ENCODE measurements at places on chromosomes 4 and X. TPM values are rescaled to one million over a fixed set of nuclear protein-coding genes. Genes with fewer than 3 reads are reported as not detected.

Gene GC
- polyA plus RNA-seq: not detected

Gene DHX15
- 72.6 TPM for polyA plus RNA-seq

Gene SLIT2
- polyA plus RNA-seq: 0.23 TPM

Gene CDS1
- polyA plus RNA-seq: 7.8 TPM

Gene IL2RG
- polyA plus RNA-seq: 14.4 TPM

Gene NUDT11
- polyA plus RNA-seq: 1.1 TPM

- H3K36me3 ChIP-seq: no peaks in the 10 kb centered on the region
- H3K4me3 ChIP-seq: peak overlapping the region; percentile 34
- peak overlapping the region; percentile 60 for H3K27ac ChIP-seq
- no peaks in the 10 kb centered on the region for H3K4me1 ChIP-seq
- H3K27me3 ChIP-seq: no peaks in the 10 kb centered on the region
Observed at GRCh38 chrX:149830192-149830873, 48.6 kb downstream of the MAGEA9 start.

DNA sequence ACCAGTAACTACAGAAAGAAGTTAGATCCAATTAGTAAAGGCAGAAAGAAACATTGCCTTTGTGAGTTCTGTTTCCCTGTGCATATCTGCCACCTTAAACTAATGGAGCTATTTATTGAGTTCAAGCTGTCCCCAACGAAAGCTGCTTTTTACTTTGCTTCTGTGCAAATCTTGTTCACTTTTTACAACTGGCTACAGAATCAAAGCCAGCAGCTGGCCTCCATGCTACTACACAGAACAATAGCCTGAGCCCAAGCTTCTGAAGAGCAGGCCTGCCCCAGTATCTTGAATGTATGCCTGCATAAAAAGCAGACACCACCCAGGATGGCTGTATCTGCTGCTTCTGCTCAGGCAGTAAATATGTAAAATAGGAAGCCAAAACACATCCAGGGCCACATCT is 28.1 kb downstream of the ANK2 start:
- H3K4me1 ChIP-seq: no peaks in the 10 kb centered on the region
- no peak overlapping the region for H3K4me3 ChIP-seq
- no peak for DNase-seq

DNA sequence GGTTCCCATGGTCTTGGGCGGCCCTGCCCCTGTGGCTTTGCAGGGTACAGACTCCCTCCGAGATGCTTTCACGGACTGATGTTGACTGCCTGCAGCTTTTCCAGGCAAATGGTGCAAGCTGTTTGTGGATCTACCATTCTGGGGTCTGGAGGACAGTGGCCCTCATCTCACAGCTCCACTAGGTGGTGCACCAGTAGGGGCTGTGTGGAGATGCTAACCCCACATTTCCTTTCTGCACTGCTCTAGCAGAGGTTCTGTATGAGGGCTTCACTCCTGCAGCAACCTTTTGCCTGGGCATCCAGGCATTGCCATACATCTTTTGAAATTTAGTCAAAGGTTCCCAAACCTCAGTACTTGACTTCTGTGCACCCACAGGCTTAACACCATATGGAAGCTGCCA is 176.1 kb downstream of the DCAF12L1 start:
- no peaks in the 10 kb centered on the region for H3K4me1 ChIP-seq
- H3K27ac ChIP-seq: no peak overlapping the region
- DNase-seq: no peak

DNA sequence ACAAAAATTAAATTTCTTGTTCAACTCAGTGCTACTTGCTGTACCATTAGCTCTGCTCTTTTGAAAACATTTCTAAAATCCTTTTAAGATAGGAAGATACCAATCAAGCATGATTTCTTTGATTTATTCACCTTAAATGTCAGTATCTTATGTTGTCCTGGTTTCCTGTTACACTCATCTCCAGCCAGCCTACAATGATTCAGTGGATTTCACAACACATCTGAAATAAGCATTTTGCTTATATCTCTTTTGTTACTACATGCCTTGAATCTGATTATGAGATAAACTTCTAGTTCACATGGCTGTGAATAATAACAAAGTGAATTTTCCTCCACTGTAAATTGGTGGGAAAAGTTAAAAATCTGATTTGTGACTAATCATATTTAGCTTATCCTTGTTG is 112.5 kb upstream of the BMP3 start:
- no peak overlapping the region for H3K4me3 ChIP-seq
- H3K4me1 ChIP-seq: no peaks in the 10 kb centered on the region
- no peaks in the 10 kb centered on the region for H3K36me3 ChIP-seq
- H3K27me3 ChIP-seq: no peaks in the 10 kb centered on the region

DNA sequence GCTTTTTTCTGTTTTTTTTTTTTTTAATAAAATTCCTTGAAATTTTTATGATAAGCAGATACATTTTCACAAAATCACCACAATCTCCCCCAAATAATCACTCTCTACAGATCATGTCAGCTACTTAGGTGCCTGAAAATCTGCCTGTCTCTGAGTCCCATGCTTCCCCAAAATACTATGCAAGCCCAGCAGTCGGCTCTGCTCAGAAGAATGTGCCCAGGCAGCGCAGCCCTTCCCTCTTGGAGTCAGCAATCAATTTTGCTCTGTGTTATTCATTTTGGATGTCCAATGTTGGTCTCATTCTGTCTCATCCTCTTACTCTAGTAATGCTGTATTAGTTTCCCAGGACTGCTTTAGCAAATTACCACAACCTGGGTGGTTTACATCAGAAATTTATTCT is 24.9 kb upstream of the C1QTNF7 start:
- no peaks in the 10 kb centered on the region for H3K27me3 ChIP-seq
- DNase-seq: no peak
- H3K36me3 ChIP-seq: no peaks in the 10 kb centered on the region

DNA sequence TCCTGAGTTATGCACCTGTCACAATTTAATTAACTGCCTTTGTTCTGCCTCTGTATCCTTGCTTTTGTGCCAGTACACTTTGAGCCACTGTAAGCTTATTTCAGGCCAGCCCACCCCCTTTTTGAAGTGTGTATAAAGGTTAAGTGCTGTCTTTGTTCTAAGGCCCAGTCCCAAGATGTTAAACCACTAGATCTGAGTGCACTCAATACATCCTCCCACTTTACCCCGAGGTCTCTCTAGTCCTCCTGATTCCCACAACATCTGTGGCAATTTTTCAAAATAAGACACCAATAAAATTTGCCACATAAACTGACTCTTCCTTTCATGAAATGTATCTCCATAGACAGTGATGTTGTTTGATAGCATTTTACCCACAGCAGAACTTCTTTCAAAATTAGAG is 124.1 kb upstream of the SPIN4 start:
- no peak overlapping the region for H3K27ac ChIP-seq
- no peak overlapping the region for H3K4me3 ChIP-seq
- DNase-seq: no peak
- no peaks in the 10 kb centered on the region for H3K27me3 ChIP-seq
- H3K36me3 ChIP-seq: no peaks in the 10 kb centered on the region

DNA sequence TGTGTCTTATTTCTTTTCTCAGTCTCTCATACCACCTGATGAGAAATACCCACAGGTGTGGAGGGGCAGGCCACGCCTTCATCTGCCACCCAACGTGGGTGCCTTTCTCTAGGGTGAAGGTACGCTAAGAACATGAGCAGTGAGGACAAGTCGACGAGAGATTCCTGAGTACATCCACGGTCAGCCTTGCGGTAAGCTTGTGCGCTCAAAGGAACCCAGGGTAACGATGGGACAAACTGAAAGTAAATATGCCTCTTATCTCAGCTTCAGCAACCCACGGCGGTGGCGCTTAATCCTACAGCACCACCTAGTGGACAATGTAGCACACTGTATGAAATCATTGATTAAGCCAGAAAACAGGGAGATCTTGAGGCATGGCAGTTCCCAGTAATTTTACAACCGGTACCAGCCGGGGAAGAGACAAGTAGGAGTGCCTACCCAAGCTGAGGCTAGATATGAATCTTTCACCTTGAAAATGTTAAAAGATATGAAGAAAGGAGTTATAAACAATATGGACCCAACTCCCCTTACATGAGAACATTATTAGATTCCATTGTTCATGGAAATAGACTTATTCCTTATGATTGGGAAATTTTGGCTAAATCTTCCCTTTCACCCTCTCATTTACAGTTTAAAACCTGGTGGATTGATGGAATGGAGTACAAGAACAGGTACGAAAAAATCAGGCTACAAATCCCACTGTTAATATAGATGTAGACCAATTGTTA is 63.0 kb downstream of the ZNF732 start:
- H3K4me1 ChIP-seq: peaks cover 7% of the 10 kb centered on the region
- H3K27ac ChIP-seq: peak overlapping the region; percentile 20
- peak overlapping the region; percentile 45 for H3K4me3 ChIP-seq

DNA sequence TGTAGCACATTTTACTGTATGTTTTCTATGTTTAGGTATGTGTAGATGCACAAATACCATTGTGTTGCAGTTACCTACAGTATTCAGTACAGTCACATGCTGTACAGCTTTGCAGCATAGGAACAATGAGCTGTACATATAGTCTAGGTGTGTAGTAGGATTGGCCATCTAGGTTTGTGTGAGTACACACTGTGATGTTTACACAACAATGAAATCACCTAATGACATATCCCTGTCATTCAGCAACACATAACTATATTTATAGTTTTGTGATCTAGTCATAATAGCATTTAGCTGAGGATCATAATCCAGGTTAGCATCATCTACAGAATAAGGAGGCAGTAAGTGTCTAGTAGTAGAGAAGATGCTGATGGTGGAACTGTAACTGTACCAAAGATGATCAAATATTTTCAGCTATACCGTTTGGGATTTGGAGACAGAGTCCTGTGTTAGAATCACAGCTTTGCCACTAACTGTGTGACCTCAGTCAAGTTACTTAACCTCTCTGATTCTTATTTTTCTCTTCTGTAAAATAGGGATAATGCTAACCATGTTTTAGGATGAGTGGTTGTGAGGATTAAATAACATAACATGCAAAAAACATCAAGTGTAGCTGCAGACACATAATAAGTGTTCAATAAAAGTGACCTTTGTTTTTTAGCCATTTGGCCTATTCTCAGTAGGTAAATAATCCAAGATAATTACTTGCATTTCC is 73.3 kb downstream of the LIMCH1 start:
- peak overlapping the region; percentile 86 for H3K27ac ChIP-seq
- no peak for DNase-seq
- no peak overlapping the region for H3K4me3 ChIP-seq
- H3K27me3 ChIP-seq: no peaks in the 10 kb centered on the region
- H3K36me3 ChIP-seq: no peaks in the 10 kb centered on the region
- no peaks in the 10 kb centered on the region for H3K4me1 ChIP-seq

- no peaks in the 10 kb centered on the region for H3K4me1 ChIP-seq
- H3K4me3 ChIP-seq: no peak overlapping the region
- H3K27me3 ChIP-seq: no peaks in the 10 kb centered on the region
- no peaks in the 10 kb centered on the region for H3K36me3 ChIP-seq
- H3K27ac ChIP-seq: no peak overlapping the region
- DNase-seq: no peak
Observed at GRCh38 chrX:103467156-103467555, 52.1 kb downstream of the RAB40A start.

DNA sequence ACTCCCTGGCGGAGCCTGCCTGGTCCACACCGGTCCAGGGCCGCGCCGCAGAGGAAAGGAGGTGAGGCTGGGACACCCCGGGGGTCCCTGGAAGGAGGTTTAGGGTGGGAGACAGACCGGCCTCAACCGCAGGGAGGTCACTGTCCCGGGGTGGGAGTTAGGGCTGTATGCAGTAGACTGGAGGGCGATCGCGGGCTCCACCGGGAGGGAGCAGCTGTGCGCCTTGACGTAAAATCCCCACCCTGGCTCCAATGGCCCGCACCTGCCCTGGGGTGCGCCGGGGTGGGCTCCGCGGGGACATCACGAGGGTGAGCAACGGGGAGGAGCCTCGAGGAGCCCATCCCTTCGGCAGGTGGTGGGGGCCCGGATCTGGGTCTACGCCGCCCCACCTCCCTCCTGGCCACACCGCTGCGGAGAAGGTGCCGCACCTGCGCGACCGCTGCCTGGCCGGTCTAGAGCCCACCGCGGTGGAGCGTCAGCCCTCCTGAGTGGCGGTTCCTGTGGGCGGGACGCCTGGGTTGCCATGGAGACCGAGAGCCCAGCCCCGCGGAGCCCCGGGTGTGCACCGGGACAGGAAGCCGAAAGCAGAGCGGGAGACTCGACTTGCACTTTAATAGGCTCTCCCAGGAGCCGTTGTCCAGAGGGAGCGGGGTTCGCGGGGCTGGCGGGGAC is 105.1 kb downstream of the ADRA2C start:
- H3K4me3 ChIP-seq: no peak overlapping the region
- H3K27ac ChIP-seq: no peak overlapping the region
- H3K27me3 ChIP-seq: peaks cover 51% of the 10 kb centered on the region
- H3K36me3 ChIP-seq: no peaks in the 10 kb centered on the region
- no peaks in the 10 kb centered on the region for H3K4me1 ChIP-seq

DNA sequence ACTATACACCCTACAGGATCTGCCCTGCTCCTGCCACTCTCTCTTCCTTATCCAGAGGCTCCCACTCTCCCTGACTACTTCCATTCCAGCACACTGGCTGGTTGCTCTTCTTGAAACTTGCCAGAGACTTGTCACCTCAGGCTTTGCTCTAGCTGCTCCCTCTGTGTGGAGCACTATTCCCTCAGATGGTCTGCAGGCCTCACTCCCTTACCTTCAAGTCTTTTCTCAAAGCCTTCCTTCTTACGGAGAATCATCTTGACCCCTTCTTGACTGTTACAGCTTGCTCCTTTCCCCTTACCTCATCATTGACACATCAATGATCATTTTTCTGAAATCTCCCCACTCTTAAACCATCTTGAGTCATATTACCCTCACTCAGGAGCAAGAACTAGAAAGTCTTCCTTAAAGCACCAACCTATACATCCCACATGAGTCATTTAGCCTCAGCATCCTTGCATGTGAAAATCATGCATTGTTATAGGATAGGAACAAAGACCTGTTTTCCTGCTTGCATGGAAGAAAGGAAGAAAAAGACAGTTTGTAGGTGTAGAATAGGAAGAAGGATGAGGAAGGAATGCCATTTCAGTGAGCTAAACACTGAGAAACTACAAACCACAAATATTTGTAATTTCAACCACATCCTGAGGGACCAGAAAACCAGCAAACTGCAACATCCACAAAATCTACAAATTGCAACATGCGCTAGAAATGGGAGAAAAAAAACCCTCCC is 55.7 kb downstream of the ANTXR2 start:
- peaks cover 24% of the 10 kb centered on the region for H3K36me3 ChIP-seq
- peaks cover 38% of the 10 kb centered on the region for H3K4me1 ChIP-seq
- H3K27ac ChIP-seq: peak overlapping the region; percentile 62
- H3K4me3 ChIP-seq: no peak overlapping the region
- DNase-seq: no peak

GRCh38 chr4:2072971-2073807 is 14.1 kb downstream of the NAT8L start:
- no peak overlapping the region for H3K27ac ChIP-seq
- H3K4me1 ChIP-seq: no peaks in the 10 kb centered on the region
- H3K27me3 ChIP-seq: peaks cover 4% of the 10 kb centered on the region
- DNase-seq: peak; percentile 57
- no peak overlapping the region for H3K4me3 ChIP-seq

- H3K27ac ChIP-seq: no peak overlapping the region
- no peaks in the 10 kb centered on the region for H3K4me1 ChIP-seq
- no peak overlapping the region for H3K4me3 ChIP-seq
Observed at GRCh38 chr4:180757927-180758326, 1485.3 kb upstream of the TENM3 start.

GRCh38 chr4:7852568-7853185 is 87.0 kb downstream of the AFAP1 start:
- peak; percentile 66 for DNase-seq
- no peaks in the 10 kb centered on the region for H3K36me3 ChIP-seq
- peaks cover 40% of the 10 kb centered on the region for H3K4me1 ChIP-seq

GRCh38 chr4:88511236-88511635 is 12.3 kb downstream of the PYURF start:
- no peak overlapping the region for H3K27ac ChIP-seq
- H3K4me1 ChIP-seq: no peaks in the 10 kb centered on the region
- H3K27me3 ChIP-seq: no peaks in the 10 kb centered on the region
- no peak overlapping the region for H3K4me3 ChIP-seq
- H3K36me3 ChIP-seq: no peaks in the 10 kb centered on the region
